ENCODE measurements at places on chromosomes 12 and 14.

GRCh38 chr12:11762723-11763326, 113.4 kb downstream of the ETV6 start:
- DNase-seq, result no peak

DNA sequence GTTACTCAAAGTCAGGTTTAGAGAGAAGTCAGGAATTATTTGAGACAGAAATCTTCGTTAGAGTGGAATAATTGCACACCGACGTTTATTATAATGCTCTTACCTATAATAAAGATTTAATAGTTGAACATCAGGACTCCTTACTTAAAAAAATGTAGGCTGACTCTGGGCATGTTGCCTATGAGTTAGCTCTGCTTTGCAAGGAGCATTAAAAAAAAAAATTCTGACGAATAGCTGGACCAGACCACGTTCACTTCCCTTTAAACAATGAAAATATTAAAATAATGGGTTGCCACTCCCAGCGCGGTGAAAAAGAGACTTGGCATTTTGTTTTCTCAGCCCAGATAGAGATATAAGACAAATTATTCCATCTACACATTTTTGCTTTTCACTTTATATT, 574 bp upstream of the FANCM start:
- no peak for DNase-seq

GRCh38 chr14:69973846-69974245, 94.6 kb downstream of the SMOC1 start:
- DNase-seq, result no peak

DNA sequence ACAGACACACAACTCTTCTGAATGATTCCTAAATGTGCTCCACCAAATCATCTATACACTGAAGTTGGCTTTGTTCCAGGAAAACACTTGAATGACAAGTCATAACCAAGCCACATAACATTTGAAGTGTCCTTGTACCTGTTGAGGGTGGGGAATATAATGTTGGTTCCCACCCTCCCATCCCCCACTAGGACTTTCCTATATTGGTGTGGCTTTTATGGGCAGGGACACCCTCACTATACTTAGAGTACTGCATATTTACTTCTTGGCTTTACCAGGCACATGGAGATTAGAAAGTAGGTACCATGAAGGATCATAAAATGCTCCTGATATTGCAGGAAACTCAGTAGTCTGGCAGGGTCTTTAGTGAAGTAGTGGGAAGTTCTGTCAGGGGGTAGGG, 9.7 kb upstream of the BHLHE41 start:
- DNase-seq, result no peak

GRCh38 chr14:55356913-55357312, 54.7 kb downstream of the ATG14 start:
- no peak for DNase-seq

Data from CD4-positive, alpha-beta T cell treated with Interleukin-21 for 1 hour (primary cell).